Right ventricle myocardium inferior (tissue), 1 donor: ENCODE measurements at places on chromosomes 2 and 18. TPM values are rescaled to one million over a fixed set of nuclear protein-coding genes. Genes with fewer than 3 reads are reported as not detected.

The ITGA4 gene
- 1.8 TPM for total RNA-seq

- DNase-seq, result no peak
These were observed 291.8 kb upstream of the SESTD1 start for GRCh38 chr2:179556425-179556824.

The RNU2-63P gene
- not detected for total RNA-seq

- DNase-seq, result no peak
These were observed 69.4 kb upstream of the UBE2E3 start for GRCh38 chr2:180910831-180911665.

GRCh38 chr18:48947560-48947959, 3.2 kb downstream of the SMAD7 start:
- no peak for DNase-seq

The ATG4B gene
- total RNA-seq, result 43.3 TPM

DNA sequence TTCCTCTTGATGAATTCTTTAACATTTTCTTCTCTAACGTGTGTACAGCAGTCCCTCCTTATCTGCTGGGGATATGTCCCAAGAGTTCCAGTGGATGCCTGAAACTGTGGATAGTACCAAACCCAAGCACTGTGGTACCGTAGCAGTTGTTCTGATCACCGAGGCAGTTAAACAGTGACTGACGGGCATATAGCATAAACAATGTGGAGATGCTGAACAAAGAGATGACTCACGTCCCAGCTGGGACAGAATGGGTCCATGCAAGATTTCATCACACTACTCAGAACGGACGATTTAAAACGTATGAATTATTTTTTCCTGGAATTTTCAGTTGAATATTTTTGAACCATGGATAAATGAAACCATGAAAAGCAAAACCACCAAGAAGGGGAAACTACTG, 54.5 kb upstream of the SPAG16 start:
- DNase-seq, result no peak

GRCh38 chr2:62455957-62456692, 49.9 kb downstream of the TMEM17 start:
- no peak for DNase-seq

DNA sequence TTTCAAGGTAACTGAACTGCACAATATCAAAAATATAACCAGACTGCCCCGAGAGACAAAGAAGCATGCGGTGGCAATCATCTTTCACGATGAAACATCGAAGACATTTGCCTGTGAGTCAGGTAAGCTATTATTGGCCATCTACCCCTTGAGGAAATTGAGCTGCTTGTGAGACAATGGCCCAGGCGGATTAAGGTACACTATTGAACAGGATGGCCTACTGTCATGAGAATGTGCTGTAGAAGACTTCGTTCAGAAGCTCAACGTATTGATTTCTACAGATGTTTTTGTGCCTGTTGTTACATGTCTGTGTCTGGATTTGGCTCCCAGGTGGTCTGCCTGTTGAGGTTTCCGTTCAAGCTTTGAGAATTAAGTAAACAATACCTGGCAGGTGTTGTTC, 198.7 kb downstream of the DOK6 start:
- DNase-seq, result no peak

DNA sequence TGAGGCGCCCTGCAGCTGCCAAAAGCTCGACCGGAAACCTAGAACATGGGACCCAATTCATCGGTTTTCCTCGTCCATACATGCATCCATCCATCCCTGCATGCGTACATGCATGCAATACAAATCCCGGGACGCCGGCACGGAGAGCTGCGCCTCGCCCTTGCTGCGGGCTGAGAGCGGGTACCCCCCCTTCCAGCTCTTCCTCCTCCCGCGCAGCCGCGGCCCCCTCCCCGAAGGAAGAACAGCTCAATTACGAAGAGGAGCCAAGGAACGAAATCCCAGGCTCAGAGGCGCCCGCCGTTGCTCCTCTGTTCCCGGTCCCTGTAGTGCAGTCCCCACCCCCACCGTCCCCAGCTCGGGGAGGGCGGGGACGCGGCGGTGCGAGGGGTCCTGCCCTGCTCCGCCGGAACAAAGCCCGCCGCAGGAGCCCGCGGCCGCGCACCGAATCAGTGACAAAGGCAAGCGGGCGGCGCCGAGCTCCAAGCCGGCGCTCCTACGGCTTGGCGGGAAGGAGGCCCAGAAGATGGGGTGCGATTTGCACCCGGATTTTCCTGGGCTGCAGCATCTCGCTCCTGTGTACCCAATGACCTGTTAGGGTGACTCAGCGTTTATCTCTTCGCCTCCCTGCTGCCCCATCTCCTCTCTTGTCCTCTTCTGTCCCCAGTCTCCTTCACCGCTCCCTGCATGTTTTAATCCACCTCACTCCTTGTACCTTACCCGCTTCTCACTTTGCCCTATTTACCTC, 8.9 kb upstream of the POU3F3 start:
- no peak for DNase-seq

- DNase-seq, result no peak
These were observed 20.6 kb downstream of the ZNF236 start for GRCh38 chr18:76842837-76843530.
